SK-MEL-5 (cell line): ENCODE measurements at places on chromosomes 16 and 17.

- DNase-seq: no peak
Observed at GRCh38 chr16:1225051-1225451, at the start of gene TPSG1. Gene TPSG1 (minus strand): TSS chr16:1225268. CDS start chr16:1225252, 16 bp downstream.

GRCh38 chr17:15651583-15652110 lies 32.1 kb upstream of the FBXW10B start:
- peak; percentile 89 for DNase-seq

DNA sequence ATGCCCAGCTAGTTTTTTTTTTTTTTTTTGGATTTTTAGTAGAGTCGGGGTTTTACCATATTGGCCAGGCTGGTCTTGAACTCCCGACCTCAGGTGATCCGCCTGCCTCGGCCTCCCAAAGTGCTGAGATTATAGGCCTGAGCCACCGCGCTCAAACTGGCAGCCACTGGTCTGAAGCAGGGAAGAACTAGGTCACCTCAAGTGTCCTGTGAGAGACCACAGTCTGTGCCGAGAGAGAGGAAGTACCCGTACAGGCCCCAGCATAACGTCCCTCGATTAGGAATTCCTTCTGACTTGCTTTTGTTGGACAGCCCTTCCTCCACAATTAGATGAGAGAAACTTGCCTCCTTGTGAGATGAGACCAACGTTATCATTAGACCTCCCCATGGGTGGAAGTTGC lies 13.7 kb upstream of the CD300E start:
- DNase-seq: no peak

- no peak for DNase-seq
Observed at GRCh38 chr17:9973669-9974447, 68.8 kb upstream of the RCVRN start.

- no peak for DNase-seq
Observed at GRCh38 chr16:3029491-3030221, 5.8 kb downstream of the THOC6 start.

- peak; percentile 79 for DNase-seq
Observed at GRCh38 chr17:27601069-27601974, 29.7 kb upstream of the LGALS9 start.

- no peak for DNase-seq
Observed at GRCh38 chr16:35585411-35585810, 2126.0 kb downstream of the TP53TG3F start.

DNA sequence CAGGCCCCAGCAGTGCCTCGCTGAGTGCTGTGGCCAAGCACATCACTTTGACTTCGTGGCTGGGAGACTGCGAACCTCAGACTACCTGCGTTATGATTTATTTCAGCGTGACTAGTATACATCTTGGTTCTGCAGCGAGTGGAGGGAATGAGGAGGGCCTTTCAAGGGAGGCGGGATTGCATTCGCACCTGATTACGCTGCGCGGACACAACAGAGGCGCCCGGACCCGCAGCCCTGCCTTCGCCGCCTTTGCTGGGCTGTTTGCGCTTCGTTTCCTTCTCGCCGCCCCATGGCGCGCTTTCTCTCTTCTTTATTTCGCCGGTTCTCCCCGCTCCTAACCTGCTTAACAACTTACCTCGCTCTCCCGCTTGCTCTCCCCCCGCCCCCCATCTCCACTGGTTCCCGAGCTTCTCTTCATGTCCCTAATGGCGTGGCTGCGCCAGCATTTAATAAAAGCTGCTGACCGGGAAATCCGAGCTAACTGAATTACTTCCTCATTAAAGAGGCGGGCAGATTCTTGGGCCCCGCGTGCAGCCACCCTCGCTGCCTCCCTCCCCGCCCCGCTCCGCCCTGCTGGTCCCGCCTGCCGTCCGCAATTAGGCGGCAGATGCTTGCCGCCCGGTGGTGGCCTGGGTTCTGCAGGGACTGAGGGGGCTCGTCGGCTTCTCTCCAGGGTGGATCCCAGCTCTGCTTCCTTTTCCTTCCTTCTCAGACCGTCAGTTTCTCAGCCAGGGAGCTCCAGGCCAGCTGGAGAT lies 257.6 kb upstream of the SDK2 start:
- no peak for DNase-seq

DNA sequence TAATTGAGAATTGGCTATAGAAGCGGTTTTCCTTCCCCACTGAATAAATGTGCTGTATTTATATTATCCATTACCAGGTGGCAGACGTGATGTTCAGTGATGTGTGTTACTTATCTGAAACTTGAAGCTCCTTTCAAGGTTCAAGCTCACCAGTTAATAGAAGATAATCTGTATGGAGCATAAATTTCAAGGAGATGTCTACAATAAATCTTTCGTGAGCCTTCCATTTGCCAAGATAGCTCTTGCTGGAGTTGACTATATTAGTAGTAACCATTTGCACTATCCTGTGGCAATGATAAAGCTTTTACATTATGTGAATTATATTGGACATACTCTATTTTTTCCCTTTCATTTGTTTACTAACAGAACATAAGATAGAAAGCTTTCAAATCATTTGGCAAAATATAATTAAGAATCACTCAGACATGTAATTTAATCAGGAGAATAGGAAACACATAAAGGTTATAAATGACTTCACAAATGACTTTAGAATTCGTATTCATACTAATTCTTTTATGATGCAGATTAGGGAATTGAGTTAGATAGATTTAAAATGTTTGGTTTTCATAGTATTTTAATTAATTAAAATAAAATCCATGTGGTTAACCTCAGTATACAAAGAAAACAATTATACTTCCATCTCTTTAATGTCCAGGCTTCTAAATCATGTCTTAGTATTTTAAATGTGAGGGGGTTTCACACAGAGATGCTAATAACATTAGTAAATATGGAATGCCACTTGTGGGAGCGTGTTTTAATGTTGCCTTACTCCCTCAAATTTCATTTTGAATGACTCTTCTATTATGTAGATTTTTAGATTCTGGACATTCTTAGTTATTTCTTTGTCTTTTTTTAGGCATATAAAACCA lies 664.4 kb upstream of the CDH8 start:
- DNase-seq: no peak

DNA sequence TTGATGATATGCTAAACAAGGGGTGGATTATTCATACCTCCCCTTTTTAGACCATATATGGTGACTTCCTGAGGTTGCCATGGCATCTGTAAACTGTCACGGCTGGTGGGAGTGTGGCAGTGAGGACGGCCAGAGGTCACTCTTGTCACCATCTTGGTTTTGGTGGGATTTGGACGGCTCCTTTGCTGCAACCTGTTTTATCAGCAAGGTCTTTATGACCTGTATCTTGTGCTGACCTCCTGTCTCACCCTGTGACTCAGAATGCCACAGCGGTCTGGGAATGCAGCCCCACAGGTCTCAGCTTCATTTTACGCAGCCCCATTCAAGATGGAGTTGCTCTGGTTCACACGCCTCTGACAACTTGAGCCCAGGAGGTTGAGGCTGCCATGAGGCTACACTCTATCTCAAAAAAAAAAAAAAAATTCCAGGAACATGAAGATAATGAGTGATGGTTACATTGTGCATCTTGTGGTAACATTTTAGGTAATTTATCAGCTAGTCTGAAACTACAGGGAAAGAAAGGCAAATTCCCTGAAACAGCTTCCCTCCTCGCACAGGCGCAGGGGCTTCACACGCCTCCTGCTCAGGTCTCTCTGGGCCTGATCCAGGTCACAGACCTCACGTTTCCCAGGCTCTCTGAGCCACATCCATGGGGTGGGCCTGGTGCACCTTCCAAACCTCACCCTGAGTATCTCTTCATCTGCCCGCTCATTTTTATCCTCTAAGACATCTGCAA lies 15.3 kb upstream of the UBE2I start:
- no peak for DNase-seq

DNA sequence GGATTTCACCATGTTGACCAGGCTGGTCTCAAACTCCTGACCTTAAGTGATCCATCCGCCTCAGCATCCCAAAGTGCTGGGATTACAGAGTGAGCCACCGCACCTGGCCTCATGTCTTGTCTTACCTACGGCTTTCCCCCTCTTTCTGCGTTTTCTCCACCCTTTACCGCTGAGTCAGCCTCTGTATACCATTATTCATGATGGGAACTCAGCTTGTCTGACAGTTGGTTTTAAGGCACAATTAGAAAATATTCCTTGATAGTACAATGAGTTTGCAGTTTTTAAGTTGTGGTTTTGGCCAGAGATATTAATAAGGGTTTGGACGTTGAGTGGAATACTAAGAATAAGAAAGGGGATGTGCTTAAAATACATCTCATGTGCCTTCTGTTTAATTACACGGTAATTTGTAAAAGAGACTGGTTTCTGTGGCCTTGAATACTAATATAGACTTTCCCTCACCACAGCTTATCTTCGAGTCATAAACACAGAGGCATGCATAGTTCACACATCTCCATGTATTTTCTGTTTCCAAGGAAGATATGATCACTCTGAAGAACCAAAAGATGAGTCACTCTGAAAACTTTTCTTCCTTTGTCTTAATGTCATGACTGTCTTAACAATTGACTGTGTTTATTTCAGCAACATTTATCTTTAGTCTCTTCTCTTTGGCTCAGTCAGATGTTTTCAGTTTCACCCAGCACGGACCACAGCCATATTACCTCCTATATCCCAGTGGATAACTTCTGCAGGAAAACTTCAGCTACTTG lies 54.4 kb downstream of the PITPNC1 start:
- peak; percentile 81 for DNase-seq

GRCh38 chr17:76993651-76994050 lies 125.4 kb downstream of the MGAT5B start:
- no peak for DNase-seq

GRCh38 chr17:40122999-40123810 lies 1.4 kb downstream of the MSL1 start:
- DNase-seq: peak; percentile 62

DNA sequence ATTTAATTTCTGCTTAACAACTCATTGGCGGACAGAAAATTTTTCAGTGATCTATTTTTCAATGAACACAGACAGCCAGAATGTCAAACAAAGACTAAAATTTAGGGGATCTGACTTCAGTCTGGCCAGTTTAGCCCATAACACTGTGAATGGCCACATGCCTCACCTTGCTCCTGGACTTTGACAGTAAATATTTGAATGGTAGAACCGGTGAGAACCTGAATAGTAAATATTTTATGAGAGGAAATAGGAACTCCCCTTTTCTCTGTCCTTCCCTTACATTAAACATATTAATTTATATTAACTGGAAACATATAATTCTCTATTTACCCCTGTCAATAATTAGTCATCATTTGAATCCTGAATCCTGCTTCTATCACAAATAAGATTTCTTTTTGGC lies 942.1 kb downstream of the KCNJ2 start:
- no peak for DNase-seq

DNA sequence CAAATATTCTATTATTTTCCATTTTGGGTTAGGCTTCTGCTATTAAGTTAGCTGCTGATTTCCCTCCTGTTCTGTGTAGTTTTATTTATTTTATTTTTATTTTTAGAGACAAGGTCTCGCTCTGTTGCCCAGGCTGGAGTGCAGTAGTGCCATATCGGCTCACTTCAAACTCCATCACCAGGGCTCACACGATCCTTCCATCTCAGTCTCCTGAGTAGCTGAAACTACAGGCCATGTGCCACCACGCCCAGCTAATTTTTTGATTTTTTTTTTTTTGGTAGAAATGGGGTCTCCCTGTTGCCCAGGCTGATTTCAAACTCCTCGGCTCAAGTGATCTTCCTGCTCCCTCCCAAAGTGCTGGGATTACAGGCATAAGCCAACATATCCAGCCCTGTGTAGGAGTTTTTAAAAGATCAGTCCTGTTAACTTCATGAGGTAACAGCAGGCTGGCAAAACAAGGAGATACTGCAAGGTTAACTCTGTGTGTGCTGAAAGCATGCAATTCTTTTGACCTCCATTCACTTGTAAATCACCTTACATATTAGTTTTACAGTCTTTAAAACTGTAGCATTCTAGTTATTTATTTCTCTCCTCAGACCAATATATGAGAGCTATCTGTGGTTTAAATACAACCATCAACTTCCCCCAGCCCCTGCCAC lies 63.2 kb downstream of the SSH2 start:
- no peak for DNase-seq

DNA sequence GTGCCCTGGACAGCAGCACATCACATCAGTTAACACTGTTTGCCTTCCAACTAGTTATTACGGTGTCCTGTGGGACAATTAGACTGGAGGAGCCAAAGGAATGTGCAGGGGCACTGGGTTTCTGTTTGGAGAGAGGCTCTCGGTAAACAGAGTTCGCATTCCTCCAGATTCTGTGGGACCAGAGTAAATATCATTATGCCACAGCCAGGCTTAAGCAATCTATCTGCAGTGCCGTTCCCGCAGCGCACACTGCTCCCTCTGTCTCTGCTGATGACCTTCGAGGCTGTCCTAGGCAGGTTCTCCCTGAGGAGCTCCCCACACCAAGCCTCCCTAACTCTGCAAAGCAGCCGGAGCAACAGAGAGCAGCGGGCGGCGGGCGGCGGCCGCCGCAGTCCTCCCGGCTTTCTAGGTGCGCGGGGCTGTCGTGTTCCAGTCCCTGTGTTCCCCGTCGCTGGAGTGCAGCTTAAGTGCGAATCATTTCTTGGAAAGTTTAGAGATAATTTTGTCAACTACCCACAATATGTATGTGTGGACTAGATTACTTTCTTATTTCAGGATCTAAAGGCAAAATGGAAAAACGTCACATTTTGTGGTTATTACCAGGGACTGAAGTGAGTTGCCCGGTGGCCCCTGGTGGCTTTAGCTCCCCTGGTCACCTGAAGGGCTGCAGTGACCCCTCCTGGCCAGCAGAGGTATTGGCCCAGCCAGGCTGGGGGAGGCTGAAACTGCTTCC lies 43.3 kb downstream of the PGS1 start:
- DNase-seq: peak; percentile 91

- DNase-seq: peak; percentile 71
Observed at GRCh38 chr17:28335959-28336871, 654 bp downstream of the TNFAIP1 start.

- DNase-seq: no peak
Observed at GRCh38 chr17:2412561-2413021, 11.7 kb upstream of the MNT start.

GRCh38 chr16:69859105-69859989 lies 91.8 kb upstream of the CLEC18A start:
- DNase-seq: peak; percentile 65

DNA sequence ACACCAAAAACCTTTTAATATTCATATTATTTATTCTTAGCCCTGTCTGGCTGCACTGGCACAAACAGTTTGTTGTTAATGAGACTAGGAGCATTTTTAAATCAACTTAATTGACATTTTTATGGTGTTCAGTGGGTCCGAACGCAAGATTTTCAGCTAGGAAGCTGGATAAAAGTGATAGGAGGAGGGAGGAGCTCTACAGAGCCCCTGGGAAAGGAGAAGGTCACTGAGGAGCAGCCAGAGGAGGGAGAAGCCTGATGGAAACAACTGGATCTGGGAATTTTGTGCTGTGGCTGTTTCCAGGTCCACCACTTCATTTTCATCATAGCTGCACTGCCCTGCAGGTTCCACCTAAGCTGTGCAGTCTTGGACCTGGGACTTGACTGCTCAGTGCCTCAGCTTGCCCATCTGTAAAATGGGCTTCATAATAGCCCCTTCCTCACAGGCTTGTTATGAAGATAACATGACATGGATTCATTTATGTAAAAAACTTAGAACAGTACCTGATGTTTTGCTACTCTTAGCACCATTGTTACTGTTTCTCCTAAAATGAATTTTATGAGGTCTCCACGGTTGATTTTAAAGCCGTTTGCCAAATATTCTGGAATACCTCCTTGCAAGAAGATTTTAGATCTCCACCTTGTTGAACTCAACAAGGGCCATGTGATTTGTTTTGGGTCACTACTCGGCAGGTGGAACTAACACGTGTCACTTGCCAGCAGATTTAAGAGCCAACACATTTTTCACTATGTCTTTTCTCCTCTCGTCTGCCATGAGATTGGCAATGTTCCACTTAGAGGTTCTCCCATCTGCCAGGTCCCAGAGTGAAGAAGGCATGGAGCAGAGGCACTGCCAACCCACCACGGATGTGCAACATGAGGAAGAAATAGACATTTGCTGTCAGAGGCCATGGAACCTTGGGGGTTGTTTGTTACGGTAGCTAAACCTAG lies 18.7 kb upstream of the GRIN2A start:
- no peak for DNase-seq
